ENCODE measurements at places on chromosomes 2 and 18.

- no peak for DNase-seq
Measured at GRCh38 chr2:192398236-192398635, 203.5 kb upstream of the TMEFF2 start.

- DNase-seq, result no peak
Measured at GRCh38 chr18:44709307-44710126, 28.8 kb downstream of the SETBP1 start.

- no peak for DNase-seq
Measured at GRCh38 chr2:181575024-181575649, 81.8 kb downstream of the CERKL start.

- DNase-seq, result no peak
Measured at GRCh38 chr18:57048351-57048750, 98.5 kb upstream of the BOD1L2 start.

GRCh38 chr18:44636241-44636640 lies 44.4 kb upstream of the SETBP1 start:
- no peak for DNase-seq

DNA sequence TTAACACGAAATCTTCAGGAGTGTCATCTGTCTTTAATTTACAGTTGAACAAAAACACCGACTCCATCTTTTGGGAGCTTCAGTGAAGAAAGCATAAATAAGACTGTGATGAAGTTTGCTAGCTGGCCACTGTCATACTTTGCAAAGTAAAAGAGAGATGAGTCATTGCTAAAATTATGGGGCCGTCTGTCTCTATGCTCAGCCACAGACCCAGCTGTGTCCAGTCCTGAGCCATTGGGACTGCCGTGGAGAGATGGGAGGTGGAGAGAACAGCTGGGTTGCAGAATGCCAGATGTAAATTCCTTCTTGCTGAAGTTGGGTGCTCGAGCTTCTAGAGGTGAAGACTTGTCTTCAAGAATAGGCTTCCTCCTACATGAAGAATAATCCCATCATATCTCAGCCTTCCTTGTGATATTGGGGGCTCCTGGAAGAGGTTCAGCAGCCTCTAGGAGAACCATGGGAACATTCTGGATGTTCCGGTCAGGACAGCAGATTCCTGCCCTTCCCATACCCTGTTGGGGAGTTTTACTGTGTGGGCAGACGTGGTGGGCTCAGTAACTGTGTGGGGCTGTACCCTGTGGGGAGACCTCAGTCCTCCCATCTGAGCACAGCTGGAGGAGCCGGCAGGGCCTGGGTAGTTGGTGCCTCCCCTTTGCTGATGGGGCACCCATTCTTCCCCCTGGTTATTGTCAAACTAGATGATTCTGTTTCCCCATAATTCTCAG lies 71.1 kb downstream of the LDLRAD4 start:
- no peak for DNase-seq

DNA sequence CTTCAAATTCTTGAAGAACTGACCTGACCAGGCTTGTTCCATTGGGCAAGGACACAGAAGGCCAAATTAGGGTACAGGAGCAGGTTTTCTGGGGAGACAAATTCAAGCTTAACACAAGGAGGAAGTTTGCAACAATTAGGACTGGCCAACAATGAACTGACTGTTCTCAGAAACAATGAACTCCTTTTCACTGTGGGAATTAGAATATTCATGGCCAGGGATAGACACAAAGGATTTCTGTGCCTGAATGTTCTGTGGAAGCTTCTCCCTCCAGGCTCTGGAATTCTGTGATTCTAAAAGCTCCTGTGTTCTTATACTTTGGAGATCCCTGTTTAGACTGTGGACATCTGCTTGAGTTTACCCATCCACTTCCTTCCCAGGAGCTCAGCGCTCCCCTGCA lies 15.2 kb downstream of the SMYD1 start:
- no peak for DNase-seq

GRCh38 chr18:49591271-49591670 lies 29.4 kb downstream of the LIPG start:
- no peak for DNase-seq

GRCh38 chr18:57649556-57650500 lies 28.2 kb upstream of the NARS1 start:
- DNase-seq, result no peak

GRCh38 chr2:117190856-117191559 lies 623.5 kb upstream of the DDX18 start:
- no peak for DNase-seq

GRCh38 chr18:52340406-52341102 lies 557 bp downstream of the DCC start:
- no peak for DNase-seq

- no peak for DNase-seq
Measured at GRCh38 chr2:69095305-69095704, 82.3 kb downstream of the ANTXR1 start.

- no peak for DNase-seq
Measured at GRCh38 chr2:170017860-170018532, 160.0 kb upstream of the MYO3B start.

GRCh38 chr2:25539136-25539535 lies 134.2 kb downstream of the DTNB start:
- DNase-seq, result no peak

- DNase-seq, result no peak
Measured at GRCh38 chr2:191783416-191783815, 63.5 kb downstream of the CAVIN2 start.

- no peak for DNase-seq
Measured at GRCh38 chr2:149573760-149574159, 13.8 kb downstream of the MMADHC start.

- no peak for DNase-seq
Measured at GRCh38 chr18:37724206-37724605, 158.6 kb upstream of the CELF4 start.

GRCh38 chr2:231371430-231372054 lies 24.0 kb upstream of the B3GNT7 start:
- no peak for DNase-seq

GRCh38 chr18:71114550-71115210 lies 825.8 kb downstream of the SOCS6 start:
- DNase-seq, result no peak

DNA sequence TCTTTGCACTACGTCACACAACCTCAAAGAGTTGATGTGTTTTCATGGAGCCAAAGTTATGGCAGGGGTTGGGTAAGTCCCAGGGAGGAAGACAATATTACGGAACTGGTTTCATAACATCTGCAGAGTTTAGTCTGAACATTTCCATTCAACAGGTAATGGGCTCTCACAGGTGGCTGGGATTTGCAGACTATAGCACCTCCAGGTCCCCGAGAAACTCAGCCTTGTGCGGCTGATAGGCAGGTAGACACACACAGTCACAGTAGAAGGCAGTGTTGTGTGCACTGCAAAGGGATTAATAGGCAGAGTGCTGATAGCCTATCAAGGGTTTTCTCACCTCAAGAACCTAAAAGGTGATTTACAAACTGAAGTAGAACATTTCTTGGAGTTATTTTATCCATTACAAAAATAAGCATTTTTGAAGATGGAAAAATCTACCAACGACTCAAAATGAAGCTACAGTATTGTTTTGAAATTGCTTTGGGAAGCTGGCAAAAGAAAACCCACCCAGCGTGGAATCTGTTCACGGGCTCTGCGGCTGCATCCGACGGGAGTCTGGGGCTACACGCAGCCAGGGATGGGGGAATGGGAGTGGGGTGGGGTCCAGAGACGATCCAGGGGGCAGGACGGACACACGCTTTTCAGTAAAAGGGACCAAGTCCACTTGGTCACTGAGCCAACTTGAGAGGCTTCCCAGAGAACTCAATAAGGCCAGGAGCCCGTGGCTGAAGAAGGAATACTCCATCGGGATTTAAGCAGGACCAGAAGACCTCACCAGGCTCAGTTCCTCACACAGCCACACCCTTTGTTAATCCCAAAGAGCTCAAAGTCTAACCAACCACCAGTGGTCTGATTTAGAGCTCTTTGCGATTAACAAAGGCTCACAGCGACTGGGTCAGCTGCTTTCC lies 82.9 kb downstream of the CHRNA1 start:
- DNase-seq, result no peak

- DNase-seq, result no peak
Measured at GRCh38 chr18:78773303-78773755, 206.3 kb upstream of the SALL3 start.

- DNase-seq, result no peak
Measured at GRCh38 chr18:24189007-24189528, 50.2 kb downstream of the CABYR start.

DNA sequence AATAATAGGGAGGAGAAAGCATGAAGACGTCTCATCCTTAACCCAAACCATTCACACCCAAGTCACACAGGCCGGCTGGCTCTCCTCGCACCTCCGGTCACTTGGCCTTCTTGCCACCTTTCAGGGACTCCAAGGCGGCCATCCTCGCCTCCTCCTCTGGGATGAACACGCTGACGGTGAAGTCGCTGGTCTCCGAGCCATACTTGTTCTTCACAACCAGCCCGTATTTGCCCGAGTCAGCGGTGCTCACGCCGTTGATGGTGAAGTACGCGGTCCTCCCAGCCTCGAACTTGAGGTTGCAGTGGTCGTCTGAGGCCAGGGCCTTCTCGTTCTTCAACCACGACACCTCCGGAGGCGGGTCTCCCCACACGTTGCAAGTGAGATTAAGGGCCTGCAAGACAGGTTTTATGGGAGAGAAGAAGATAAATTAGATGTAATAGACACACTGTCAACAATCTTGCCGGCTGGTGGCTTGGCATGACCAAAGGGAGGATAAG lies 54.3 kb upstream of the LPIN2 start:
- no peak for DNase-seq

GRCh38 chr2:7346336-7346735 lies 429.1 kb downstream of the RNF144A start:
- no peak for DNase-seq

DNA sequence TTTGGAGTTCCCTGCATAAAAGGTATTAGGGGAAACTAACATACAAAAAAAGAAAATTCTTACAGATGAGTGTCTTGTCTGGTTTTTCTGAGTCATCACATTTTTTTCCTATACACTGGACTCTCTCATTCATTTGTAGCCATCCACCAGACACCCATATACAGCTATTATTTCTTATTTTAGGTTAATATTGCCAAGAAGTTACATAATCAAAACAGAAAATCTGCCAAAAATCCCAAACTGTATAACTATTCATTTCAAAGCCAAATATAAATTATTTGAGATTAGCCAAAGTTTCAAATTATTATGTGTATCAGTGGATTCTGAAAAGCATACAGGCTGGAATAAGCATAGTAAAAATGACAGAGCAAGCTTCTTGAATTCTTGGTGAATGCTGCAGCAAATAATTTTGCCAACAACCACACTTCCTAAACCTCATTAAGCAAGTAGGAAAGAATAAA lies 191.2 kb downstream of the NCKAP5 start:
- DNase-seq, result no peak

DNA sequence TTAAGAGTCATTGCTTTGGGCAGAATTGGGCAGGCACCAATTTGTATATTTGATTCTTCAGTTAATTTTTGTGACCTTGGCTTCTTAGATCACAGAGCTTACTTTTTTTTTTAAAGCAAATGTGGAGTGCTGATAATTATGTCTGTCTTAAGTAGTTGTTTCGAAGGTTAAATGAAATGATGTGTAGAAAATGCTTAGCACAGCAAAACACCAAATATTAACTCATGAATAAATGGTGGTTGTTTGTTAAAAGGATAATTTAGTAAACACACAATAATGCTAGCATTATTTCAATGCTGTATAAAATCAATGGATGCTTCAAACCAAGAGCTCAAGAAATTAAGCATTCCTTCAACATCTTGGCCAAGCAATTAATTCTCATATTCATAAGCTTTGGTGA lies 143.4 kb downstream of the LPIN1 start:
- DNase-seq, result no peak

DNA sequence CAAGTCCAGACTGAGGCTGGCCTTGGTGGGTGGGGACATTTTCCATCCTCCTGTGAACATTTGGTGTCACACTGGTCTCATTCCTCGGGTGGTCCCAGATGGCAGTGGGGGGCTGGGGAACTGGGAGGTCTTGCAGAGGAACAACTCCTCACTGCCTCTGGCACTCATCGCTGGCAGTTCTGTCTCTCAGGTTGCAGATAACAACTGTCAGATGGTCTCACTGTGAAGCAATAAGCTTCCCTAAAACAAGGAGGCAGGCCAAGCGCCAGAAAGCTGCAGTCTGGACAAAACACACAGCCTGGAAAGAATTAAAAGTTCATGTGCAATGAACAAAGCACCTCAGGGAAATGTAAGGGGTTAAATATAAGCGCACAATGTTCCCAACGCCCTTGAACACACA lies 78.1 kb downstream of the IRS1 start:
- no peak for DNase-seq

GRCh38 chr2:201965550-201965949 lies 68.1 kb upstream of the FZD7 start:
- no peak for DNase-seq

DNA sequence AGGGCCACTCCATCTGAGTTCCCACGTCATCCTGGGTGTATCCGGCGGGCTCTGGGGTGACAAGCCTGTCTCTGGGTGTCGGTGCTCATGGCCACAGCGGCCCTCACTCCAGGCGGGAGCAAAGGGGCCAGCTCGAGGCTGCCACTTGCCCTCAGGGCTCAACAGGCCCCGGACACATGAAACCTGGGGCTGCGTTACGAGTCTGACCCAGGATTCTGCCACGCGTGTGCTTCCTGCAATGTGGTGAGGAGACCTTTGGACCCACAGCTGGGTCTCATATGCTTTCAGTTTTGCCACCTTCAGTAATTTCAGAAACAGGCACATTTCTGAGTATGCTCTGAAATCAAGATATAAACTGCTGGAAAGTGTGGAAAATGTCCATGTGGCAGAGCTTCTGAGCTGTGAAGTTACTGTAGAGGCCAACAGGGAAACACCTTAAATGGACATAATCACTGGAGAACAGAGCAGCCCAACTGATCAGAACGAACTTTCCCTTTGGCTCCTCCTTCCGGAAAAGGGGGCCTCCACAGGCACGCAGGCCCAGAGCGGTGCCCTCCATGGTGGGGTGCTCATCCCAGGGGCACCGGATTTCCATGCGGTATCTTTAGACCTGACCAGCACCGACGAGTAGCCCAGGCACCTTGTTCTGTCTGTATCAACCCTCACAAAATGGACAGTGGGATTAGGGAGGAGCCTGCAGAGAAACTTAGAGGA lies 14.1 kb downstream of the PER2 start:
- no peak for DNase-seq

DNA sequence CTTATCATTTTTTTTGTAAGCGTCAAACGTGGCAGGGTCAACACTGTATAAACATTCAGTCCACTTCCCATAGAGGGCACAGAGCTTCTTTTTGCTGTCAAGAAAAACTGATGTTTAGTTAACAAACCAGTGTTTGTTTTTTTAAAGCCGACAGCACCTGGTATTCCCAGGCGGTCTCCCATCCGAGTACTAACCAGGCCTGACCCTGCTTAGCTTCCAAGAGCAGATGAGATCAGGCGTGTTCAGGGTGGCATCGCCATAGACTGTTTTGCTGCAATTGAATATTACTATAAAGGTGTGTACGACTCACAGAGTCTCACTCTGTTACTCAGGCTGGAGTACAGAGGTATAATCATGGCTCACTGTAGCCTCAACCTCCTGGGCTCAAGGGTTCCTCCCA lies 31.5 kb downstream of the CABYR start:
- no peak for DNase-seq

Measured in H9 (cell line).